ENCODE measurements at places on chromosomes 11 and 22. TPM values are rescaled to one million over a fixed set of nuclear protein-coding genes. Genes with fewer than 3 reads are reported as not detected.

The OR5AS1 gene
- total RNA-seq: not detected

The TMEM191C gene
- total RNA-seq: 1.3 TPM

The BCO2 gene
- 10.8 TPM for total RNA-seq

The MEI1 gene
- 4.3 TPM for total RNA-seq

The DCUN1D5 gene
- 38.2 TPM for total RNA-seq

The KDM4E gene
- not detected for total RNA-seq

The ARHGAP20 gene
- 11.8 TPM for total RNA-seq

The MYH9 gene
- 169 TPM for total RNA-seq

Data from breast epithelium (tissue), 4 donors.